ENCODE measurements at places on chromosomes 6 and 20. TPM values are rescaled to one million over a fixed set of nuclear protein-coding genes. Genes with fewer than 3 reads are reported as not detected.

Gene TXLNB
- total RNA-seq, result under 0.01 TPM

Gene ZC2HC1B
- total RNA-seq, result not detected

Gene TRIM38
- 9.4 TPM for total RNA-seq

Gene OR5V1
- not detected for total RNA-seq

Gene PTPRT
- total RNA-seq, result not detected

Gene TSPO2
- total RNA-seq, result not detected

Gene LY6G5C
- 0.66 TPM for total RNA-seq

Gene PSORS1C2
- total RNA-seq, result not detected

Gene ISM1
- total RNA-seq, result not detected

All from placental pericyte (primary cell).